LHCN-M2 (cell line): ENCODE measurements at places on chromosomes 5 and 9. TPM values are rescaled to one million over a fixed set of nuclear protein-coding genes. Genes with fewer than 3 reads are reported as not detected.

The PTPDC1 gene
- total RNA-seq, result 11.5 and 13.6 TPM in 2 replicates

The PGM5 gene
- not detected in 2 replicates for total RNA-seq

The ABO gene
- total RNA-seq, result not detected in 2 replicates

The CCDC183 gene
- total RNA-seq, result 1.4 TPM in 1 of 2 replicates, not detected in the other

The PCA3 gene
- 0.29 TPM in 1 of 2 replicates, not detected in the other for total RNA-seq

The TMEFF1 gene
- total RNA-seq, result 0.51 and 2.4 TPM in 2 replicates

The PCDHA11 gene
- total RNA-seq, result 0.11 TPM in 1 of 2 replicates, not detected in the other

The VPS13A gene
- 5.1 and 8.8 TPM in 2 replicates for total RNA-seq

The KCNIP1 gene
- total RNA-seq, result not detected in 2 replicates

The IRGM gene
- total RNA-seq, result 0.57 TPM in 1 of 2 replicates, not detected in the other

GRCh38 chr5:129930221-129930620 lies 26.0 kb downstream of the CHSY3 start:
- no peak for DNase-seq

- no peak for DNase-seq
Observed at GRCh38 chr5:30890377-30890776, 303.1 kb upstream of the CDH6 start.

DNA sequence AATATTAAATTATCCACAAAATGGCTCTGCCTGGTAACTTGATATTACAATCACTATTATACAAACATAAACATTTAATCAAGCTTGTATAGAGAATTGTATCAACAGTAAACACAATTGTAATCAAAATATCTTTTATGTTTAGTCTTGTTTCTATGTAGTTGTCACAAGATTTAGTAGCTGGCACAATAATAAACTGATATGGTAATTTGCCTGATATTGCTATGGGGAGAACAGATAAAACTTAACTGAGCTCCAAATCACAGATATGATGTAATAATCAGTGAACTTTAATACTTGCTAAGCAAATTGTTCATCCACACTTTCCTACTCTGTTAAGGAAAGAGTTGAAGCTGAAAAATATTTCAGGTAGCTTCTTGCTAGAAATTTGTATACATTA lies 189.8 kb downstream of the MPDZ start:
- no peak for DNase-seq

- no peak for DNase-seq
Observed at GRCh38 chr5:83720836-83721537, at the start of gene HAPLN1. TSS of gene HAPLN1 (minus strand) at chr5:83720855. CDS start at chr5:83673523, 47,332 bp downstream.

- no peak for DNase-seq
Observed at GRCh38 chr5:963310-963672, 45.3 kb upstream of the NKD2 start.

DNA sequence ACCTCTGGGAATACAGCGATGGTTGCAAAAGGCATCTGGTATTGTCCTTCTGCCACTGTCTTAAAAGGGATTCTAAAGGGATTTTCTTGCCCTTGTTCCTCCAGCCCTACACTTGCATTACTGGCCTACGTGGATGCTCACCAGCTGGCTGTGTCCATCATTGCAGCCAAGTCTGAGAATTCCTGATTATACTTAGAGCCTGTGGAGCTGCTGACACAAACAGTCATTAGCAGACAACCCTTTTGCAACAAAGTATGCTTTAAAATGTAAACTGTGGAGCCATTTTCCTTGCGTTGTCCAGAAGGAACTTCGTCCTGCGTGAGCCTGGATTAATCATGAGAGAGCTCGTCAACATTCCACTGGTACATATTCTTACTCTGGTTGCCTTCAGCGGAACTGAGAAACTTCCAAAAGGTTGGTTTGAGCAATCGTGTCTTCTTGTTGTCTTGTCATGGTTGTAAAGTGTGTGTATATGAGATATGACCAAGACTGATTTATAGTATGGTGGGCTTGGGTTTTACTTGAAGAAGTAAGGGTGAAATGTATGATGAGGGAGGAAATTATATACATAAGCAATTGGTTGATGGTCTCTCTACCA lies at the start of gene MUSK:
TSS of gene MUSK (plus strand) at position 222 of the 598 bp plus-strand sequence. CDS start at position 336, 114 bp downstream.
- DNase-seq, result peak; percentile 93

GRCh38 chr9:114681594-114682332 lies at the start of gene TEX48:
TSS of gene TEX48 (minus strand) at chr9:114682192. CDS start at chr9:114671723, 10,469 bp downstream.
- DNase-seq, result peak; percentile 78

GRCh38 chr5:33401482-33402390 lies 39.0 kb upstream of the TARS1 start:
- DNase-seq, result peak; percentile 45

DNA sequence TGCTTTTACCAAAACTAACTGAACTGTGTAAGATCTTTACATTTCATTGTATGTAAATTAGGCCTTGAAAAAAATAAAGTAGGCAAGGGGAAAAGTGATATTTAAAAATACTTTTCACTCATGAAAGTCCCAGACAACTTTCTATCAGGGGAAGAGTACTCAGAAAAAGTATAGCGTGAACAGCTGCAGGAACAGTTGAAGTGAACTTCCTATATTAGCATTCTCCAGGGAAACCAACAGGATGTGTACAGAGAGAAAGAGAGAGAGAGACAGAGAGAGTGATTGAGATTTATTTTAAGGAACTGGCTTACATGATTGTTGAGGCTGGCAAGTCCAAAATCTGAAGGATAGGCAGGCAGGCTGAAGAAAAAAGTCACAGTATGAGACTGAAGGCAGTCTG lies 42.0 kb downstream of the ERMP1 start:
- DNase-seq, result peak; percentile 59

DNA sequence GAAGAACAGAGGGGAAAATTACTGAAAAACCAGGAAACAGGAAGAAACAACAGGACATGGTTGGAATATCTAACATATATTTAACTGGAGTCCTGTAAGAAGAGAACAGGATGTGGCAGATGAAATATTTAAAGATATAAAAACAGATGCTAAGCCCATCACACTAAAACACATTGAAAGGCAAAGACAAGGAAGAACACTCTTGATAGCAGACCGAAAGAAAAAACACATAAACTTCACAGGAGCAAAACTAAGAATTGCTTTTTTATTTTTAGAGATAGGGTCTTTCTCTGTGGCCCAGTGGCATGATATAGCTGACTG lies 324.4 kb upstream of the ARRDC3 start:
- DNase-seq, result peak; percentile 3

- DNase-seq, result no peak
Observed at GRCh38 chr5:96920744-96921355, 15.0 kb upstream of the LNPEP start.

DNA sequence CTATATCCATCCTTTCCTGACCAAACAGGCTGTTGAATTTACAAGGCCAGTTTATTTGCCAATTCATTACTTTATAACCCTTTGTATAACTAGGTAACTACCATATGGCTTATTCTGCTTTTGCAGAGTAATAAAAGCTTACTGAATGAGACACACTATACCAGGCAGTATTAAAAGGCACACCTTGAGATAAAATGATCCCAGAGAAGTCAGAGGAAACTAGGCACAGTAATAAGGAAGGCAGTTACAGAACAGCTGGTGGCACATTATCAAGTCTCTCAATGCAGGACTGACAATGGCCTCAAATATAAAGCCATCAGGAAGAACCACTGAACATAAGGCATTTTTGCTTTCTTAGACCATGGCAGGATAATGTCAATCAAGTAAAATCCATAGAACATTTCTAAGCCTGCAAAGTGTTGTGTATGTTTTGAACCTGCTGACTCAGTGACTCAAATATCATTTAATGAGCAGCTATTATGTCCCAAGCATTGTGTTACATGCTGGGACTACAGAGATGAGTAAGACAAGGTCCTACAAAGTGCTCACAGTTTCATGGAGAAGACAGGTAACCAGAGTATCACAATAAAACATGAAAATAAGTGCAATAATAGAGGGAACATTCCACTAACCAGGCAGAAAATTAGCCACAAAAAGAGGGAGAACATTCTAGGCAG lies 52.5 kb downstream of the OXCT1 start:
- no peak for DNase-seq

DNA sequence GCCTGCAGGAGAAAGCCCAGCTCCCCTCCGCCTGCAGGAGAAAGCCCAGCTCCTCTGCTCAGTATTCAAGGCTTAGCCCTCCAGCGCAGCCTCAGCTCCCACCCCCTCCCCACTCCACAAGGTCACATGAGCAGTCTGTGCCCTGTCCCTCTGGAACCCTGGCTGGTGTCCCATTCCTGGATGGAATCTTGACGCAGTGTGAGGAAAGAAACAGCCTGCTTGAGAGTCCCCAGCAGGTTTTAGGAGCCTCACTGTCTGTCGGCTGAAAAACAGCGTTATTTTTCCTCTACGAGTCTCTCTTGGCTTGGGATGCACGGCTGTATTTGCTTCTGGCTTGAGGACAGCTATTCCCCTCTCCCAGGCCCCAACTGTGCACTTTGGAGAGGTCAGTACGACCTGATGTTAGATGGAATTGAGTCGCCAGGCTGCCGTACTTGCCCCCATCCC lies 210.1 kb upstream of the TRIM32 start:
- no peak for DNase-seq

- DNase-seq, result no peak
Observed at GRCh38 chr9:28155067-28155466, 581.8 kb upstream of the C9orf72 start.

DNA sequence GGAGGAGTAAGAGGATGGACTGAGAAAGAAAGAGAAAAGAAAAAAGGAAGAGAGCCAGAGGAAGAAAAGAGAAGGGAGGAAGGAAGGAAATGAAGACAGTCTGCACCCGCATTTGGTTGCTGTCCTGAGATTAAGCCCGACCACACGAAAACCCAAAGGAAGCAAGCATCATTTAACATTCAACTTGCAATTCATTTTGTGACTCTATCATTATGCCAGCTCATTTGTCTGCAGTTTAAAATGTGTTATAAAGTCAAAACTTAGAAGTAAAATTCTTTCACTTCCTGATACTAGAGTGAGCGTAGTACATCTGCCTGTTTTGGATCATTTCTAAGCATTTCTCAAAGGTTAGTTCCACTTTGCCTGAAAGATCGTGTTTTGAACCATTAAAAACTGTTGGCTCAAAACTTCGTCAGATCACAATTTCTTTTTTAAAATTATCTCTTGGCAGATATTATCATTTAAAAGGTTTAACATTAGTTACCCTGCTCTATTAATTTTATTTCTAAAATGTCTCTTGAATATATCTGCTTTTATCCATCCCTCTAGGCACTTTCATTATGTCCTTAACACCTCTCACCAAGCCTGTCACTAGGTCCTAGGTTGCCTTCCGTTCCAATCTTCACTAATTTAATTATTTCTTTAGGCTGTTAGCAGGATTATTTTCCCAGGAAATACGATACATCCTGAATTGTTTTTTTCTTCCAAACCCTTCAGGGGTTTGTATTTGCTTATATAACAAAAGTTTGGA lies 240.9 kb downstream of the TLE4 start:
- DNase-seq, result no peak

DNA sequence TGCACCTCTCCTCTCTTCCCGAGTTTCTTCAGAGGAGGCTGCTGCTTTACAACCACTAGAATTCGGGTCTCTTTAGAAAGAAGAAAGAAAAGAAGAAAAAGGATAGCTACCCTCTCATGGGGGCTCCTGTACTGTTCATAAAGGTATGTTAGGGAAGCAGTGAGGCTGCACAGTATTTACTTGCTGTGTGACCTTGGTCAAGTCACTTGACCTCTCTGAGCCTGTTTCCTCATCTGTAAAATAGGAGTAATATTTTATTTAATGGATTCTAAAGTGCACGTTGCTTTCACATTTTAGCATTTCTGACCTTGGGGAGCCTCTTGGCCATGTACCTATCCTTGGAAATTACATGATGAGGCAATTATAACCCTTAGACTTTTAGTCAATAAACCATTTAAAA lies 88.8 kb downstream of the SETX start:
- no peak for DNase-seq

GRCh38 chr9:38047301-38048251 lies 21.5 kb downstream of the SHB start:
- DNase-seq, result peak; percentile 94

DNA sequence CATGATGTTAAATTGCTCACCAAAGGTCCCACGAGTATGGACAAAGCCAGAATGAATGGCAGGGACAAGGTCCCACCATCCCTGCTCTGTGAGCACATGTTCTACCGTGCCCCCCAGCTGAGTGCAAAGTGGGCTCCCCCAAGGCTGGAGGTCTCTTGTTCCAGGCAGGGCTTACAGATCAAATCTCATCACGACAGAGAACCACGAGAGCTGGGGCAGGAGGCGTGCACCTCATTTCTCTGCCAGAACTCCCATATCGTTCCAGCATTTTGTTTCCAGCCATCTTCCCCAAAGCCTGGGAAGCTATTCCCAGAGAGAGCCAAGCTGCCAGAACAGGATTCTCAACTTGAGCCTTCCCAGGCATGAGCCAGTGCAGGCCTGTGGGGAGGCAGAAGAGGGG lies 108.5 kb downstream of the ZNF354C start:
- DNase-seq, result no peak

GRCh38 chr5:43514471-43514815 lies 505 bp downstream of the C5orf34 start:
- DNase-seq, result peak; percentile 64

DNA sequence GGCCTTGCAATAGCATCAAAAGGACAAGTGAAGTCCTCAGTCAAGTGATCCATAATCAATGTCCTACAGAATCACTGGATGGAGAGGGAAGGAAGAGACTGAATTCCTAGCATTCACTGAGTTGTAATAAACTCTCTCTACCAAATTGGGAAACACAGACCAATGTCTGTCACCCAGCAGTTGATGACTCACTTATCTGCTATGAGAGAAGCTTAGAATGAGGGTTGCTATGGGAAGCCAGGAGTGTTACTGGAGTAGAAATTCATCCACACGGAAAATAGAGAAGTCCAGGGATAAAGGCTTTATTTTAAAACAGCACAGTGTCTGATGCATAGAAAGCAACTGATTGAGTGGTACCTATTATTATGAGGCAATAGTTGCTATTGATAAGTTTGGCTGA lies 407.4 kb downstream of the BRINP1 start:
- peak; percentile 93 for DNase-seq

GRCh38 chr5:122295138-122295537 lies 16.9 kb upstream of the SNCAIP start:
- no peak for DNase-seq

DNA sequence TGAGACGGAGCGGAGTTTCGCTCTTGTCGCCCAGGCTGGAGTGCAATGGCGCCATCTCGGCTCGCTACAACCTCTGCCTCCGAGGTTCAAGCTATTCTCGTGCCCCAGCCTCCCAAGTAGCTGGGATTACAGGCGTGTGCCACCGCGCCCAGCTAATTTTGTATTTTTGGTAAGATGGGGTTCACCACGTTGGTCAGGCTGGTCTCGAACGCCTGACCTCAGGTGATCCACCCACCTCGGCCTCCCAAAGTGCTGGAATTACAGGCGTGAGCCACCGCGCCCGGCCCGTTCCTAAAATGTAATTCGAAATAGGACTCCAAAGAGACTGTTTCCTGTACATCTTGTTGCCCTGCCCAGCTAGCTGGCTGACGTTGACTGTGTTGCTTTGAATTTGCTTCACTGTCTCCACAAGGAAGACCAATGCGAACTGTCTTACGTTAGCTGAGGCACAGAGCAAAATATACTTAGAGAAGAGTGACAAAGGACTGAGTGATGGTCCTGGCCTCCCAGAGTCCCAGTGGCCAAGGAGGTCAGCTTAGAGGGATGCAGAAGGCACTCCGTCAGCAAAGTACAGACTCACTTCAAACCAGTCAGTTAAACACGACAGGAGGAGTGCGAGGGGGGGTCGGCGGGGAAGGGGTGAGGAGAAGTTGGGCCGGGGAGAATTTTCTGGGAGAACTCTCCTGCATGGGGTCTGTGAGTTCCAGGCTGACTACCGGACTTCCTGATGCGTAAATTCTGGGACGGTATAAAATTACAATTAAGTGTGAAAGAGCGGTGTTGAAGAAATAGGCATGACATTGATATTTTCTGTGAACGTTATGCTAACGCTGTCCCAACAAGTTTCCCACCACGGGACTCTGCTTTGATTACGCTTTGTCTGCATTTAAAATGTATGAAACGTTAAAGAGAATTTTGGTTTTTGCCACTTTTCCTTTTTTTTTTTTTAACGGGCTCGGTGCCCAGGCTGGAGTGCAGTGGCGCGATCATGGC lies 6.8 kb upstream of the TRIM41 start:
- no peak for DNase-seq

GRCh38 chr5:96256795-96257470 lies 176.1 kb downstream of the PCSK1 start:
- DNase-seq, result peak; percentile 87
